Stimulated activated CD4-positive, alpha-beta T cell treated with anti-CD3 and anti-CD28 coated beads, TNF-alpha, amount 100 ng/mL, for 24 hours (primary cell): ENCODE measurements at places on chromosomes 11 and 22.

- DNase-seq = no peak
Observed at GRCh38 chr22:30447656-30448055, 22.1 kb downstream of the MTFP1 start.

- no peak for DNase-seq
Observed at GRCh38 chr11:127039591-127039990, 39.0 kb upstream of the KIRREL3 start.

DNA sequence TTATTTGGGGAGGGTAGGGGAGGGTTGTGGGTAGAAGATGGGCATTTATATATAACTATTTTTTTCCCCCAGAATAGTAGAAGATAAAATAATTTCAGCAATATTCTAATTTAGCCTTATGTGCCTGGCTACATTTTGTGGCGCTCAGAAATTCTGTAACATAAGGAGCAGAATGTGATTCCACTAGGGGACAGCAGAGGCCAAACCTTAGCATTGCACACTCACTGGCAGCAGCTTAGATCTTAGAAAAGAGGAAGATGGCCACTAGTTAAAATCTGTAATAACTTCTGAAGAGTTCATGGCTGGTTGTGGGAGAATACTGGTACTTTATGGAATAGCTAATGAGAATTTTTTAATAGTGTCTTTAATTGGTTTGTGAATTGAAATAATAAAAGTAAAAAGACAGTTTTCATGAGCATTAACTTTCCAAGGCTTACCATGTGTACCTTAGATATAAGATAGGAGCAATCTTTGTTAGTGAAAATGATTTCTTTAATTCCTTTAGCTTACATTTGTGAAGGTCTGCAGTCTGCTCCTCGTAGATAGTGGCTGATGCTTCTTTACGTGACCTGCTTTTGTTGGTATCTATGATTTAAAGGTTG is 33.1 kb downstream of the DDX10 start:
- no peak for DNase-seq

DNA sequence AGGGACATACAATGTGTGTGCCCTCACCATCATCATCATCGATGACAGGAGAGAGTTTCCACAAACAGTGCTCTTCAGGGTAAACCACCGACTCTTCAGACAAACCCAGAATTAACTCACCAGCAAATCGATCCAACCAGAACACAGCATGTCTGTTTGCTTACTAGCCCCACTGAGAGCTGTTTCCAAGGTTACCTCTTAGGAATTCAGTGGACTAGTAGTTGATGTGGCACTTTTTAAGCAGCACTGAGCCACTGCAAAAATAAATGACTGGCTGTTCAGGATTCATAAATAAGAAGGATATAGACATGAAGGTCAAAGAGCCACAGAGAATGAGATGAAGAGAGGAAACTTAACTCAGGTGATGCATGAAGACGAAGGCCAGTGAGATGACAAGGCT is 83.1 kb downstream of the PARVA start:
- no peak for DNase-seq

GRCh38 chr11:75035911-75036565 is 47.3 kb downstream of the NEU3 start:
- DNase-seq = no peak
